ENCODE measurements at places on chromosomes 2 and 18.

DNA sequence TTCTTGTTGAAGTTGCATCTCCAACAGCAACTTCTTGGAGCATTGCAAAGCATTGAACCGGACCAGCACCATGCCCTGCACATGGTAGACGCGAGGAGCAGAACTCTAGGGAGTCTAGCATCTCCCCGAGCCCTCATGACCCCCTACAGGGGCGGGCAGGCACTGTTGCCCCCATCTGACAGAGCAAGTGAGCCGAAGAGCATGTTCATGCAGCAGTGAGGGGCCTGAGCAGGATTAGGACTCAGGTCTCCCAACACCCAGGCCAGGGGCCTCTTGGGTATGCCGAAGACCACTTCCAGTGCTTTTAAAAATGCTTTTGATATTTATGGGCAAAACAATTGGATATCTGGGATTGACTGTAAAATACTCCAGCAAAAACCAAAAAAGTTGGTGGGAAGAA is 163.3 kb downstream of the TFCP2L1 start:
- DNase-seq = no peak

DNA sequence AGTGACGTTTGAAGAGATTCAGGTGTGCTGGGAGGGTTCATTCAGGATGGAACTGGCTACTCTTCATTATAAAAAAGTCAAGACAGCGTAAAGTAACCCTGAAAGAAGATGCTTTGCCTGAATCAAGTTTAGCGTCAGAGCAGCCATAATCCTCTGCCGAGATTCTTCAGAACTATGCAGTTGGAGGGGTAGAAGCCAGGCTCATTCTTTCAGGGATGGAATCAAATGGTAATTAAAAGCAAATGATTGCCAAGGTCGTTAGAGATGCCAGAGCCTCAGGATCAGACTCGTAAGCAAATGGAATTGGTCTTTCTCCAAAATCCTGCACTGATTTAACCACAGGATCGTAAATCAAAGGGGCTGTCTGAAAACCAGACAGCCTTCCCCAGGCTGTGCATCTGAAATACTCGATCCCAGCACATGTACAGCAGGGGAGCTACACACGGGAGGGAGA is 21.9 kb downstream of the APCDD1 start:
- DNase-seq = no peak

GRCh38 chr2:73972846-73973245 is 11.9 kb upstream of the TET3 start:
- no peak for DNase-seq

DNA sequence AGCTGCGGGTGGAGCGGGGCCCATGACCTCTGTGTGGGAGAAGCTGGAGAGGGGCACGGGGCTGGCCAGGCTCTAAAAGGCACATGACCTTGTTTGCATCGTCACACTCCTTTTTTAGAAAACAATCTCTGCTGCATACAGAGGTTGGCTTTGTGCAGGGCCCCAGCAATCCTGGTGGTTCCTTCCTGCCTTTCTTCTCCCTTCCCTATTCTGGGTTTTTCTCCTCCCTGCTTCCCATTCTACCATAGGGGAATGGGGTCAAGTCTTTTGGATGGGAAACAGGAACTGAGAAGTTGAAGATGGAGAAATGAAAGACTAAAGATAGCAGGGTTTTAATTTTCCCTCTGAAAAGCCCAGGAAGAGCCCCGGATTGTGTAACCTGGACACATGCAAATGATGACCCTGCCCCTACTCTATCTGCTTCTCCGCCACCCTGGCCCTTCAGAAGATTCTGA is 53.9 kb downstream of the ASAP2 start:
- peak; percentile 58 for DNase-seq

- no peak for DNase-seq
Observed at GRCh38 chr18:48950536-48951447, at the start of gene SMAD7. SMAD7 (minus strand) TSS chr18:48950965; CDS start chr18:48950424, 541 bp downstream.

- DNase-seq = no peak
Observed at GRCh38 chr2:18750672-18751554, 161.5 kb upstream of the NT5C1B start.

DNA sequence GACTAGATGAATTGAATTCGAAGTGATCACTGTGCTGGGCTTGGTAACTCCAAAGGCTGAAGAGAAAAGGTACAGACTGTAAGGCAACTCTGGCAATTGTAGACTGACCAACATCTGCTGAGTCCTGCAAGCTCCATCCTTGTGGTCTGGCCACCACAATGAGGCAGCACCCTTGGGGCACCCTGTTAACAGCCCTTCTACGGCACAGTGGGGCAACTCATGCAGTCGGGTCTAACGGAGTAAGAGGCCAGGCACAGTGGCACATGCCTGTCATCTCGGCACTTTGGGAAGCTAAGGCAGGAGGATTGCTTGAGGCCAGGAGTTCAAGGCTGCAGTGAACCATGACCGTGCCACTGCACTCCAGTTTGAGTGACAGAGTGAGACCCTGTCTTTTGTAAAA is 126.8 kb downstream of the ZAP70 start:
- no peak for DNase-seq

- no peak for DNase-seq
Observed at GRCh38 chr18:48862132-48862531, 88.6 kb downstream of the SMAD7 start.

GRCh38 chr18:14905350-14905749 is 157.4 kb downstream of the ANKRD30B start:
- DNase-seq = no peak

GRCh38 chr2:58701688-58702301 is 460.7 kb upstream of the FANCL start:
- DNase-seq = no peak

DNA sequence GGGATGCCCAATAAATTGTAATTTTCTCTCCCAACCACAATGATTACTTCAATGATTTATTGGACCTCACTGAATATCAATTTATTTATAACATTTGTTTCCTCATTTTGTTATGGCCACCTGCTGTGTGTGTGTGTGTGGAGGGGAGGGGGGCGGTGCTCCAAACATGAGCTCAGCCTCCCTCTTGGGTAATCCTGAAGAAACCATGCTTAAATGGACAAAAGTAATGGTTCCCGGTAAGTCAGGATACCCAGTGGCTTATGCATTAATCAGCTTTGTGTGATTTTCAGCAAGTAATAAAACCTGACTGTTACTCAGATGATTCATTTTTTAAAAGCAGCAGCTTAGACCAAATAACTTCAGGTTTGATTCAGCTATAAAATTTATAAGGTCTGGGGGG is 495.1 kb upstream of the MEX3C start:
- no peak for DNase-seq

GRCh38 chr18:3524706-3525105 is 74.7 kb downstream of the TGIF1 start:
- no peak for DNase-seq

DNA sequence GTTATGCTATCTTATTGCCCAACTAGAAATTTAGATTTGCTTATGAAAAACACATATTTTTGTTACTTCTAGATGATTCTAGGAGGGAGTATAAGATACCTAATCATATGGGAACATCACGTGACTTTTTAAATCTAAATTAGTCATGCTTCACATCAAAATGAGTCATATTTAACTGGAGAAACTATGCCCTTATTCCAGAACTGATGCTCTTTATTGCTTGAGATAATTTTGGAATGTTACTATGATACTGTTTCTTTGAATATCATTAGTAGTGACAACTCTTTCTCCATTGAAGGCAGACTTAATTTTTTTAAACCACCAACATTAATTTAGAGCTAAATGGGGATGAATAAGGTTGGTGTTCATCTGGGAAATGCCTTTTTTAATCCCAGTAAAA is 19.9 kb upstream of the ELAC1 start:
- no peak for DNase-seq

DNA sequence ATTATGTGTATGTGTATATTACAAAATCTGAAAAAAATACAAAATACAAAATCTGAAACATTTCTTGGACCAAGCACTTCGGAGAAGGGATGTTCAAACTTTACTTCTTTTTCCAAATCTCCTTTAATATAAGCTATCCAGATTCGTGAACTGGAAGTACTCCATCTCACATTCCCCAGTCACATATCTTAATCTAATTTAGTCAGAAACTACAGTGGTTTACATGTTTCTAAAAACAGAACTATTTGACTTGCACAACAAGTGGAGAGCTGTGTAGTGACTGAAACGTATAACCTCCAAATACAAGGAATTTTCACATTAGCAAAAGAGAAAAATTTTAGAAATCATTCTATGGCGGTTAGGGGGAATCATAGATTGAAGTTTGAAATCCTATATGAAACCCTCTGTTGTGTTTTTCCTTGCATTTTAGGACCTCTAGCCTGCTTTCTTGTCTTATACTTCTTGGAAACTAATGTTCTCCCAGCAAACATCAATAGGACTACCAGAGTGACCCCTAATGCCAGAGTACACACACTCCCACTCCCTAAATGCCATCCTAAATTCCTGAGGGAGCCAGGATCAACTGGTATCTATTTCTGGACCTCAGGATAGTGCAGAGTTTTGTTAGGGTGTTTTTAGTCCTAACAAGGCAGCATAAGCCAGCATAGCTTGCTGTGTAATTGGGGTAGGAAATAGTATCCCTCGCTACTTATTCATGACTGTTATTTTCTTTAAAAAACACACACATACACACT is 30.2 kb upstream of the ROCK1 start:
- no peak for DNase-seq

Data from lung microvascular endothelial cell (primary cell).